ENCODE measurements at places on chromosomes 11 and 22.

DNA sequence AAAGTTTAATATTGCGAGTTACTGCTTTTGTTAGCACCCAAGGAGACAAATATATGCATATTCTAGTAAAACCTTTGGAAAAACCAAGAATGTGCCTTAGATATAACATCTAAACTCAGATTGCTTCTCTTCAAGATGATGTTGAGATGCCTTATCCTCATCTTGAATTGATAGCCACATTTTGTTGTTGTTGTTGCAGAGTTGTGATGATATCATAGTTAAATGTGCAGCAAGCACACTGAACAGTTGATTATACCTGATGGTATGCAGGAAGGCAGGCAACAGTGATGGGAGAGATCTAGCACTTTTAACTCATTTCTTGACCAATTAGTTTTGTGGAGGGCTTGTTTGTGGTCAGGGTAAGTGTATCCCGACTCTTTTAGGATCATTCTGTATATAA is 48.0 kb downstream of the KDM2A start:
- DNase-seq = no peak

DNA sequence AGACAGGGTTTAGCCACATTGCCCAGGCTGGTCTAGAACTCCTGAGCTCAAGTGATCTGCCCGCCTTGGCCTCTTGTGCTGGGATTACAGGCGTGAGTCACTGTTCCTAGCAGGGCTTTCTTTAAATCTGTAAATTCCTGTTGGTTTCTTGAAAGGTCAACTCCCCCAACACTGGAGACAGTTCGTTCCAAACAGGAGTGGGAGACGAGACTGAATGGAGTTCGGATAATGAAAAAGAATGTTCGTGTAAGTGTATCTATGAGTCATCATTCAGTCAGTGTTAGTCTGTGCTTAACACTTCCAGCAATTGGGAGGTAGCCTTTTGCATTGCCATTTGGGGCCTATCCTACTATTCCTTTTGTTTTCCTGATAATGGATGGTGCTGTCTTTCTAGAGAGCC is 10.0 kb upstream of the BACE1-AS start:
- DNase-seq = peak; percentile 96

DNA sequence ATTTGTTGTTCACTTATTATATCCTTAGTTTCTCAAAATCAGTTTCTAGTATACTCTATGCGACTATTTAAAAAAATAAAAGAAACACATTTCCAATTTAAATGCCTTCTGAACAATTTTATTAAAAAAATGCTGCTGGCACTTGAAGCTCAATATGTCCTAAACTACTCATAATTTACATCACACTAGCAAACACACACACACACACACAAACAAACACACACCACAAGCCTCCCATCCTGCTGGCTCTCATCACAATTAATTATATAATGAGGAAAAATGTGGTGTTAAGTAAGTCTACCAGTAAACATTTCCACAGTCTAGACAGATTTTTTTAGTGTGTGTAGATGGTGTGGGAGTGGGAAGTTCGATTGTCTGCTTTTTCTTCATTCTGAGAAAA is 350.3 kb downstream of the AASDHPPT start:
- DNase-seq = no peak

DNA sequence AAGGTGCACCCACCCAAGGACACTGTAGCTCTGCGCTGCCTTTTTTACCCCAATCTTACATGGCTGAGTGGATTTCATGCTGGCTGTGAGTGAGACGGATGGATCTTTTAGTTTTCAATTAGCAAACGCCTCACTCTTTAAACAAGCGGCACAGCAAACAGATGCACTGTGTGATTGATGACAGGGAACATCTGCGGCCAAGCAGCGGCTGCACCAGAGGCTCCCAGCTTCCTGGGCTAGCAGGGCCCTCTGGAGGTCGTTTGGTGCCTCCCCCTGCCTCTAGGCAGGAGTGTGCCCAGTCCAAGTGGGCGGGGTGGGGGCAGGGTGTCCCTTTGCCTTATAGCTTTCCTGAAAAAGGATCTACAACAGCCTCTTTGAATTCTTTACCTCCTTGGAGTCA is 2.1 kb upstream of the DRD2 start:
- peak; percentile 33 for DNase-seq

GRCh38 chr22:34236527-34236926 is 316.3 kb upstream of the LARGE1 start:
- DNase-seq = no peak

GRCh38 chr22:46044621-46045458 is 67.9 kb upstream of the WNT7B start:
- DNase-seq = peak; percentile 45

- DNase-seq = no peak
These were observed 65.1 kb upstream of the PITPNB start for GRCh38 chr22:27984001-27984695.

DNA sequence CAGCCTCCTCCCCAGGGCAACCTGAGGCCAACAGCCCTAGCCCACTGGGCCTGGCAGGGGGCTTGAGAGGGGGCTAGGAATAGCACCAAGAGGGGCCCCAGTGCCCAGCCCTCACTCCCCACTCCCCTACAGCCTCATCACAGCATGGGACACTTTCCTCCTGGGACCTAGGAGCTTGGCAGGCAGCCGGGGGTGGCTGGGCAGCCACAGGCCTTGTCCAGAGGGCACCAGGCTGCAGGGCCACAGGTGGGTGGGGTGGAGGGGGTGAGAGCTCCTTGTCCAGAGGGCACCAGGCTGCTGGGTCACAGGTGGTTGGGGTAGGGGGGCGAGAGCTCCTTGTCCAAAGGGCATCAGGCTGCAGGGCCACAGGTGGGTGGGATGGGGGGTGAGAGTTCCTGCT is 61.8 kb downstream of the WNT7B start:
- no peak for DNase-seq

All from fibroblast of villous mesenchyme (primary cell).